ENCODE measurements at places on chromosomes 3 and 15. TPM values are rescaled to one million over a fixed set of nuclear protein-coding genes. Genes with fewer than 3 reads are reported as not detected.

DNA sequence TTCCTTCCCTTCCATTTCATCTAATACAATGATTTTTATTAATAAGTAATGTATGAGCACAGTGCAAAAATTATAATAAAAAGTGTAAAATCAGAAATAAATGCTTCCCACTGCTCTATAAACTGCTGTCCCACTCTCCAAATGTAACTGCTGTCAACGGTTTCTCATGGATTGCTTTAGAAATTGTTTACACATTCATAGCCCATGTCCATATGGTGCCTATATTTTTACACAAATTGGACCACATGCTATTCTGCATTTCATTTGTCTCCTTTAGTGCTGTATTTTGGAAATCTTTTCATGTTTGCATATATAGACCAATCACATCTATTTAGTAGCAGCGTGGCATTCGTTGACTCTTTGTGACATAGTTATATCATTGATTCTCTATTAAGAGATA, 164.7 kb upstream of the SLCO3A1 start:
- no peak for DNase-seq

RNU6-1 gene
- not detected for total RNA-seq

BLM gene
- 7.4 TPM for total RNA-seq

DNA sequence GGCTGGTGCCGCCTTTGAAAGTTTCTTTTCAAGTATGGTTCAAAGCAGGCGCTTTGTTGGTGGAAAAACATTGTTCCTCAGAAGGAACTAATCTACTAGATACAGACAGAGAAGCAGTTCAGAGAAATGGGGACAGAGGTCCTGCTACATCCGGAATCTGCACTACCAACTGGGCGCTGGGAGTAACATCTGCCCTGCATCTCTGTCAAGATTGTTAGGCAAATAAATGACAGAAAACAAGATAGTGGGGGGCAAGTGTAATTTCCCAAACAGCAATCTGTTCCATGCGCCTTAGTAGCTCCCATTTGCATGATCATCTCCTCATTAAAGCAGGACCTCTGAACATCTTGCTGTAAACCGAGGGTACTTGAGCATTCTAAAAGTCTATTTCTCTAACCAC, 17.4 kb downstream of the TLE3 start:
- DNase-seq = no peak

LRIG1 gene
- total RNA-seq = 71.9 TPM

GOLGA8T gene
- not detected for total RNA-seq

GRCh38 chr15:40354408-40355171, 3.4 kb upstream of the DISP2 start:
- DNase-seq = no peak

TRPC1 gene
- 12.0 TPM for total RNA-seq

DNA sequence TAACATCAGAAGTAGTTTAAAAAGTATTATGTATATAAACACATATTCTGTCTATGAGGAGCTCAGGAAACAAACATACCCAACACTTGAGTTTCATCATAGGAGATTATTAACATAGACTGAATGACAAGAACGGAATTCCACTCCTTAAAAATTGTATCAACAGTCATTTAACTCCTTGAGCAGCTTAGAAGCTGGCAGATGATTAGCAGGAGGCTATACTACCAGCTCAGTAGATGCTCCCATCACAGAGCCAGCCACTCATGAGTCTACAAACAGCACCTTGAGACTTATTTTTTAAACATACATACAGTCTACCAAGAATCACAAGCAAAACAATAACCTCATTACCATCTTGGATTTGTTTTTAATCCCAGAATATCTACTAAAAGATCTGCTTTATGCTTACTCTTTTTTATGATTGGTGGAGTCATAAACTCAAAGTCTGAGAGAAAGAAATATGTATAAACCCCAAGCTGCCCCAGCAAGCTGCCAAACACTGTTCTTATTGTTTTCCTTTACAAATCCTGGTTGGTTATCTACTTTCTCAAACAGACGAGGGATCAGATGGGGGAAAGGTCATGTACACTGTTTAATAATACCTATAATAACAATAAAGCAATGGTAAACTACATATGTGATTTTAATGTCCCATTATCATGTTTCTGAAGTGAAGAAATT, 59.5 kb downstream of the CBLB start:
- no peak for DNase-seq

ANKDD1A gene
- 1.2 TPM for total RNA-seq

APOD gene
- 361 TPM for total RNA-seq

Measured in heart right ventricle (tissue), 16 donors.